Skeletal muscle cell (primary cell): ENCODE measurements at places on chromosomes 13 and 19.

- DNase-seq = no peak
Observed at GRCh38 chr13:41345914-41346589, 35.0 kb downstream of the NAA16 start.

DNA sequence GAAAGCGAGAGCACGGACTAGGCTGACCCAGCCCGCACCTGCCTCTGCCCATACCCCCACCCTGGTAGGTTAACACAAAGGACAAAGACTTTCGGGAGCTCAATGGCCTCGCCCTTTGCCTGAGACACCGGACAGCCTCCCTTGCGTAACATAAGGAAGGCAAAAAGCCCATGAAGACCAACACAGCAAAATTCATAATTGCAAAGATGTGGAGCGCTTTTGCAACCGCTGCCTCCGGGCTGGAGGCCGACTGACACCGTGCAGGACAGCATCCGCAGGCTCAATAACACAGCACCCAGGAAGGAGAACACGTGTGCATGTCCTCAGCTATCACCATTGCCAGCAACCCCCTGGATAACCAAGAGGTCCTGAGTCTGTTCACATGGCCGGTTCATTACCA is 15.4 kb downstream of the LILRA1 start:
- no peak for DNase-seq

DNA sequence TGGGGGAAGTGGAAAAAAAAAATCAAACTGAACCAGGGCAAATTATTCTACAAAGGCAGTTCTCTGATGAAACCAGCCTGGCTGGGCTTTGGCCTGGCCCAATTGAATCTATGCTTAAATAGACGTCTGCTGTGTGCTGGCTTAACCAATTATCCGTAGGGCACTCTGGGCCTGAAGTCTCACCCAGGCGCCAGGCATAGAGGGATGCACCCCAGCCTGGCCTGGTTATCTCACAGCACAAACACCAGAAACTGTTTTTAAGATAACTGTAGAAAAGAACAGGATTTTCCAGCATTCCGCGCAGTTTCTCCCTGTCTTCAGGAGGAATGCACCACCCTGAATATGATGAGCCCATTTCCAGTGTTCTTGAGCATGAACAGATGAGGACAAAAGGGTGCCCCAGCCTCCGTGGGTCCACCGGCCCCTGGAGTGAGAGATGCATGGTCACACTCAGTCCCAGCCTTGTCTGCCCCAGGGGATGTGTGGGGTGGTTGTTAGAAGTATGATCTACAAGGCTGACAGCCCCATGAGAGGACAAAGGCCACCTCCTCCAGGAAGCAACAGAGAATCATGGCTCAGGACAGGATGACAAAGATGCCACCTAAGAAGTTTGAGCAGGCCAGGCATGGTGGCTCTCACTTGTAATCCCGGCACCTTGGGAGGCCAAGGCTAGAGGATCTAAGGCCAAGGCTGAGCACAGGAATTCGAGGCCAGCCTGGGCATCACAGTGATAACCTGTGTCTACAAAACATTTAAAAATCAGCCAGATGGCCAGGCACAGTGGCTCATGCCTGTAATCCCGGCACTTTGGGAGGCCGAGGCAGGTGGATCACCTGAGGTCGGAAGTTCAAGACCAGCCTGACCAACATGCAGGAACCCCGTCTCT is 50.2 kb downstream of the PEPD start:
- DNase-seq = no peak

- DNase-seq = no peak
Observed at GRCh38 chr19:31675193-31675913, 326.1 kb upstream of the TSHZ3 start.

GRCh38 chr13:80363890-80364503 is 23.1 kb upstream of the SPRY2 start:
- DNase-seq = no peak

DNA sequence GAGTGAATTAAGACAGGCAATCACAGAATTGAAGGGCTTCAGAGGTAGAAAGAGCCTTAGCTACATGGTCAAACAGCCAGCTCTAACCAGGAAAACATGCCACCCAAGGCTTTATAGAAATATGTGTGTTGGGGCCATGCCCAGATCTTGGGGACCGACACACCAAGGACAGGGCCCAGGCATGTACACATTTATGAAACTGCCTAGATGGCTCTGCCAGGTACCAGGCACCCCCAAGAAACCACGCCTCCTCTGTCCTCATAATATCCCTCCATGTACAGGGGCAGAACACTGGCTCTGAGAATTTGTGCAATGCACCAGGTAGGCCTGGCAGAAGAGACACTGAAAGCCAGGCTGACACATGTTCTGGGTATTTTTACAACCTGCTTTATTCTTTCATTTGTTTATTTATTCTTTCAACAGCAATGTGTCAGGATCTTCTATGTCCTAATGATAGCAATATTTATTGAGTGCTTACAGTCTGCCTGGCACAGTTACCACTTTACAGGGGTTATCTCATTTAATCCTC is 137.9 kb upstream of the LSM14A start:
- no peak for DNase-seq

DNA sequence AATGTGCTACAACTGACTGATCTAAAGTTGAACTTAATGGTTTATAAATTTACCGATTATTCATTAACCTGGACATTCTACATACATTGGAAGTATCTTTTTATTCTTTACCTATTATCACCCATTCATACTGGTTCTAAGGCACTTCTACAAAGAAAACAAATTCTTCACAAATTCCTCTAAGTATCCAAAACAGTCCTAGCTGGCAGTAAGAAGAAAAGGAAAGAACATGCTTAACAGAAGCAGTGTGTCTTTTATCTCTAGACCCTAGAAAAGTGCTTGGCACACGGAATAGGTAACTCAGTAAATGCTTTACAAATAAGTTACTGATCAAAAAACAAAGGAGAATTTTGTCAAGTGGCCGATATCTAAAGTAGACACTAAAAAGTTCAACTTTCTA is 32.8 kb downstream of the TSC22D1 start:
- DNase-seq = no peak

GRCh38 chr19:18493440-18494266 is 28.2 kb downstream of the ELL start:
- DNase-seq = no peak

DNA sequence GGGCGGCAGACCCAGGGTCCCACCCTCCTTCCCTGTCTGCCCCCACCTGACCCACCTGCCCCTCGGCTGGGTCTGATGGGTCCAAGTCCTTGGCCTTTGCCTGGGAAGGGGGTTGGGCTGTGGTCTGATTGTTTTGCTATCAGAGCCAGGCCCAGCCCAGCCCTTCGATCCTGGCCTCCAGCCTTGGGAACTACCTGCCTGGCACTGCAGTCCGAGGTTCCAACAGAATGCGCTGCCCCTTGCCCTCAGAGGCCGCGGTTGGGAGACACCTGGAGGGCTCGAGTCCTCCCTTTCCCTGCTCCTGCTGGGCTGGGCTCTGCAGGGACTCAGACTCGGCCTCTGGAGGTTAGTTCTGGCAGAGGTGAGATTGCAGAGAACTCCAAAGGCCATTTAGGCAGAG is 1.6 kb downstream of the CCL25 start:
- no peak for DNase-seq

- DNase-seq = no peak
Observed at GRCh38 chr13:73578251-73578875, 519.6 kb downstream of the KLF5 start.

GRCh38 chr13:36674337-36675212 is 755 bp downstream of the SERTM1 start:
- no peak for DNase-seq

DNA sequence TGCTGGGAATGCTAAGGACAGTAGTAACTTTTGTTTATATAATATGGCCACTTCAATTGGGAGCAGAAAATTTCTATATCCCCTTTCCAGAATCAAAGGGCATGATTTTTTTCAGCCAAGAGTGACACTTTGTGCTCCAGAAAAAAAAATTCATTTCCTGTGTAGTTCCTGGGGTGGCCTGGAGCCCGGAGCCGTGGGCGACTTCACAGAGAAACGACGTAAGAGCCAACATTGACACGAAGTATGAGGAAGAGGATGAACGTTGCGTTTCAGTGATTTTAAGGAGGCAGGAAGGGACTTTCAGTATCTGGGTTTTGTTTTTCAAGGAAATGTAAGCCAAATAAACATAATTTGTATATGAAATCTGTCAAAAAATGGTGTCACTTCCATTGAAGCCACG is 187.6 kb downstream of the STK24 start:
- DNase-seq = no peak

- DNase-seq = no peak
Observed at GRCh38 chr13:48594096-48594815, 59.5 kb upstream of the CYSLTR2 start.

- no peak for DNase-seq
Observed at GRCh38 chr19:50478901-50479715, 2.5 kb upstream of the GARIN5A start.

DNA sequence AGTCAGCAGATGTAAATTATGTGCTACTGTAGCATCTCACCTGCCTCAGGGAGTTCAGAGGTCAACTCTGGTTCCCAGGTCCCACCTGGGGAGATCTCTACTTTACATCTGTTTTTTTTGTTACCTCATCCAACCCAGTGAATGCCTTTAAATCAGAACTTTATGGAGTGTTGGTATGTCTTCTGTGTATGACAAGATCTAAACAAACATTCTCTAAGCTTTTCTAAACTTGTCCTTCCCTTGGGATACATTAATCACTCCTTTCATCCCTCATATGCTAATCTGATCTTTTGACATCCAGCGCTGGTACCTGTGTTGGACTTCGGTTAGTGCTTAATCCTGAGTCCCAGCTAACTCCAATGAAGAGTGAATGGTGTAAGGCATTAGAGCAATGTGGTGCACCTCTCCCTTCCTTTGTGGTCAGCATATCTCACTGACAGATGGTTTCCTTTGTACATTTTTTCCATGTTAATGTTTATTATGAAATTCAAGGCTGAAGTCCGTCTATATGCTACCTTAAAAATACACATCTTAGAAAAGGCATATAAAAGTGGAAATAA is 213.4 kb downstream of the ABCC4 start:
- no peak for DNase-seq

- no peak for DNase-seq
Observed at GRCh38 chr13:45339867-45340266, 1.1 kb downstream of the TPT1 start.
